ENCODE measurements at places on chromosomes 12 and 14. TPM values are rescaled to one million over a fixed set of nuclear protein-coding genes. Genes with fewer than 3 reads are reported as not detected.
A peak's percentile ranks its signal among the peaks of the same experiment; 100 is the strongest.

The INSM2 gene
- not detected for total RNA-seq

The ADGRD1 gene
- total RNA-seq: 12.4 TPM

GRCh38 chr12:91511795-91512420, 329.3 kb upstream of the DCN start:
- no peak overlapping the region for H3K27ac ChIP-seq
- no peaks in the 10 kb centered on the region for H3K4me1 ChIP-seq
- DNase-seq: no peak
- H3K27me3 ChIP-seq: no peaks in the 10 kb centered on the region
- H3K4me3 ChIP-seq: no peak overlapping the region

The EEF1AKMT3 gene
- 10.1 TPM for total RNA-seq

The CEBPE gene
- total RNA-seq: not detected

- no peaks in the 10 kb centered on the region for H3K4me1 ChIP-seq
- H3K27ac ChIP-seq: no peak overlapping the region
- DNase-seq: no peak
- H3K4me3 ChIP-seq: no peak overlapping the region
- no peaks in the 10 kb centered on the region for H3K27me3 ChIP-seq
- no peaks in the 10 kb centered on the region for H3K36me3 ChIP-seq
Measured at GRCh38 chr14:36874396-36875138, 212.9 kb downstream of the PAX9 start.

- no peak overlapping the region for H3K27ac ChIP-seq
- no peaks in the 10 kb centered on the region for H3K36me3 ChIP-seq
- no peaks in the 10 kb centered on the region for H3K27me3 ChIP-seq
Measured at GRCh38 chr12:121033625-121034349, 5.3 kb downstream of the OASL start.

DNA sequence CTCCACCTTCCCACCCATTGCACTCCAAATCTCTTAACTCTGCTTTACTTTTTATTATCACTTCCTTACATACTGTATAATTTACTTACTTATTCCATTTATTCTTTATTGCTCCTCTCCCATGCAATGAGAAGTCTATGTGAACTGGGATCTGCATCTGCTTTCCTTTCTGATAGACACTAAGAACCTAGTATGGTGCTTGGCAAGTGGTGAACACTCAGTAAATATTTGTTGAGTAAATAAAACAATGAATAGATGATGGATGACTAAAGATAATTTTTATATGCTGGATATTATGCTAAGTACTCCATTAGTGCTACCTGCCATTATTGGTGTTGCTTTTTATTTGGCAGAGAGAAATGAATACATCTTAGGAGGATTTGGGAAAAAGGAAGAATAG, 151.0 kb downstream of the TPH2 start:
- no peaks in the 10 kb centered on the region for H3K4me1 ChIP-seq
- no peaks in the 10 kb centered on the region for H3K36me3 ChIP-seq
- no peak for DNase-seq
- H3K27me3 ChIP-seq: no peaks in the 10 kb centered on the region
- no peak overlapping the region for H3K4me3 ChIP-seq
- H3K27ac ChIP-seq: no peak overlapping the region

The ALDH1L2 gene
- 1.3 TPM for total RNA-seq

GRCh38 chr12:104285740-104286515, 17.6 kb upstream of the EID3 start:
- peaks cover 48% of the 10 kb centered on the region for H3K4me1 ChIP-seq
- no peaks in the 10 kb centered on the region for H3K27me3 ChIP-seq
- H3K27ac ChIP-seq: peak overlapping the region; percentile 94
- peak overlapping the region; percentile 70 for H3K4me3 ChIP-seq
- DNase-seq: no peak

DNA sequence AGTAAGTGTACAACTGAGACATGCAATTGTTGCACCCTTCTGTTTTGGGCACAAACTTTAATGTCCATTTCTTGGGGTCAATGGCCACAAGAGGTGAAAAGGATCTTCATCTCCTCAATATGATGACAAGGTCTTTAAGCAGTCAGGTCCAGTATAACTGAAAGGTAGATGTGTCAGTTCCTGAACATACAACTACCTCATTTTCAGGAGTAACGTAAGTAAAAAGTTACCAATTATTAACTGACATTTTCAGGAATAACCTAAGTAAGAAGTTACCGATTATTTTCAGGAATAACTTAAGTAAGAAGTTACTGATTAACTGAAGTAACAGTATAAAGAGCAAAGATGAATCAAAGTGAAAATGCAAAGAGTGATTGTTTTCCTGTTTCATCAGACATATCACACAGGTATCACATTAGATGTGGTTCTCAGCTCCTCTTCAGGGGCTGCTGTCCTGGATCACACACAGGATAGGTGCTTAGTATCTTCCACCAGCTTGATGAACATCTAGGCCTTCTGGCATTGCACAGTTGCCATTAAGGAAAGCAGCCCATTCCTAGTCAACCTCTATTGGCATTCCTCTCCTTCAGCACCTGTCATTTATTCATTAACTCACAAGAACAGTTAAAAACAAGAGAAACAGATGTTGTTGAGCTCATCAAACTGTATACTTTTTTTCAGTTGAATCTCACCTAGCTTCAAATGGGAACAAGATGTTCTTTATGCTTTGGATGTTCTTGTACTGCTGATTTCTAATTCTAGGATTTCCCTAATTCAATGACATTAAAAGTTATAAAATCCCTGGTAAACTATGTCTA, 200.0 kb downstream of the FOXG1 start:
- H3K36me3 ChIP-seq: no peaks in the 10 kb centered on the region
- no peak overlapping the region for H3K4me3 ChIP-seq
- no peak for DNase-seq
- no peaks in the 10 kb centered on the region for H3K4me1 ChIP-seq
- no peak overlapping the region for H3K27ac ChIP-seq

DNA sequence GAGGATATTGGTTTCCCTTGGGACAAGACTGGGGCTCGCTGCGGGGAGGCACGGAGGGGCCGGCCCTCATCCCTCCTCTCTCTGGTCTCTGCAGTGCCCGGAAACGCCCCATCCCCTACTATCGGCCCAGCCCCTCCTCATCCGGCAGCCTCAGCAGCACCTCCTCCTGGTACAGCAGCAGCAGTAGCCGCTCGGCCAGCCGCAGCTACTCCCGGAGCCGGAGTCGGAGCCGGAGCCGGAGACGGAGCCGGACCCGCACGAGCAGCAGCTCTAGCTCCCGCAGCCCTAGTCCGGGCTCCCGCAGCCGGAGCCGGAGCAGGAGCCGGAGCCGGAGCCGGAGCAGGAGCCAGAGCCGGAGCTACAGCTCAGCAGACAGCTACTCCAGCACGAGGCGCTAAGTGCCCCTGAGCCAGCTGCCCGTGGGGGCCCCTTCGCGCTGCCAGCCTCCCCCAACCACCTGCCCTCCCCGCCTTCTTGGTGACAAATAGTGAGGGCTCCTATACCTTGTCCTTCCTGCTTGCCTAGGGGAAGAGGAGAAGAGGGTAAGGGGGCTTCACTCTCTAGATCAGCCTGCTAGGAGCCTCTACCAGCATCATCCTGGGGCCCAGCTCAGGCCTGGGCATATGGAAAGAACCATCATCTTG, 22.2 kb upstream of the HSPB8 start:
- H3K4me1 ChIP-seq: peaks cover 4% of the 10 kb centered on the region
- no peak overlapping the region for H3K27ac ChIP-seq
- no peaks in the 10 kb centered on the region for H3K36me3 ChIP-seq
- DNase-seq: no peak

The HOXC13 gene
- 16.7 TPM for total RNA-seq

GRCh38 chr14:26839481-26839880, 241.6 kb upstream of the NOVA1 start:
- no peak overlapping the region for H3K27ac ChIP-seq
- no peak for DNase-seq
- H3K4me3 ChIP-seq: no peak overlapping the region
- H3K36me3 ChIP-seq: no peaks in the 10 kb centered on the region
- H3K4me1 ChIP-seq: no peaks in the 10 kb centered on the region
- no peaks in the 10 kb centered on the region for H3K27me3 ChIP-seq

GRCh38 chr14:65006261-65006721, 19.6 kb downstream of the FNTB start:
- DNase-seq: no peak
- H3K27ac ChIP-seq: no peak overlapping the region
- H3K27me3 ChIP-seq: no peaks in the 10 kb centered on the region
- H3K4me3 ChIP-seq: no peak overlapping the region
- peaks cover 3% of the 10 kb centered on the region for H3K4me1 ChIP-seq
- no peaks in the 10 kb centered on the region for H3K36me3 ChIP-seq

The TMTC1 gene
- total RNA-seq: 15.7 TPM

GRCh38 chr14:26204728-26205479, 392.9 kb downstream of the NOVA1 start:
- H3K4me3 ChIP-seq: peak overlapping the region; percentile 47
- H3K36me3 ChIP-seq: no peaks in the 10 kb centered on the region
- peaks cover 7% of the 10 kb centered on the region for H3K4me1 ChIP-seq
- H3K27ac ChIP-seq: peak overlapping the region; percentile 45
- peak; percentile 79 for DNase-seq

DNA sequence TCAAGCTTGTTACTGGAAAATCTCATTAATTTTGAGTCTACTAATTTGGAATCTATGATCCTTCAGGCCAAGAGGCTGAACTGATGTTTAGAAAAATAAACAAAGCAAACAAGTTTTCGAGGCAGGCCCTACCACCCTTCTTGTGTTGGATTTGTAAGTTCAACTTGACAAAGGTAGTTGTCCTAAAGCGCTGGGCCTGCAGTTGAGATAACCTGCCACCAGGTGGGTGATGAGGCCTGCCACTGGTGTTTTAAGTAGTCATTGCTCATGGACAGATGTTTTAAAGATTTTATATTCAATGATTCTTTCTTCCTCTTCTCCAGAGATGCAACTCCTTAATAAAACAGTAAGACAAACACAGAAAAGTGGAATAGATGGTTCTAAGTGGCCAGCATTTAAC, 19.4 kb downstream of the ACVRL1 start:
- DNase-seq: peak; percentile 73
- peaks cover 37% of the 10 kb centered on the region for H3K4me1 ChIP-seq
- no peak overlapping the region for H3K4me3 ChIP-seq
- H3K27me3 ChIP-seq: no peaks in the 10 kb centered on the region
- no peak overlapping the region for H3K27ac ChIP-seq
- H3K36me3 ChIP-seq: no peaks in the 10 kb centered on the region

DNA sequence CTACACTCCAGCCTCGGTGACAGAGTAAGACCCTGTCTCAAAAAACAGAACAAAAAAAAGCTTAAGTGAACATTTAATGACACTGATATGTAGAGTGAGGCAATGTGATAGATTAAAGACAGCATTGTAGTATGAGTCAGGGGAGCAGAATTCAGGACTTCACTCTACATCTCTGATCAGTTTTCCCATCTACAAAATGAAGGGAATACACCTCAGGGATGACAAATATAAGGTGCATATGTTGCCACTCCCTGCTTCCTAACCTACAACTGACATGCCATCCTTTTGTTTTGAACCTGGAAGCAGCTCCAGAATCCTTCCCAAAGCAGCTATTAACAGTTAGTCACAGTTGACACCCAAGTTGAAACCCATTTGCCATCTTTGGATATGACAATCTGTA, 30.9 kb upstream of the STRN3 start:
- H3K27ac ChIP-seq: no peak overlapping the region
- peaks cover 12% of the 10 kb centered on the region for H3K4me1 ChIP-seq
- H3K4me3 ChIP-seq: no peak overlapping the region
- no peaks in the 10 kb centered on the region for H3K27me3 ChIP-seq

GRCh38 chr14:90398841-90399540, 2.2 kb downstream of the CALM1 start:
- H3K27me3 ChIP-seq: no peaks in the 10 kb centered on the region
- H3K27ac ChIP-seq: peak overlapping the region; percentile 94
- peak overlapping the region; percentile 98 for H3K4me3 ChIP-seq
- H3K36me3 ChIP-seq: peaks cover 37% of the 10 kb centered on the region
- H3K4me1 ChIP-seq: peaks cover 46% of the 10 kb centered on the region

GRCh38 chr12:52151837-52152783, 39.7 kb downstream of the KRT80 start:
- H3K4me3 ChIP-seq: peak overlapping the region; percentile 47
- peak overlapping the region; percentile 99 for H3K27ac ChIP-seq
- H3K36me3 ChIP-seq: no peaks in the 10 kb centered on the region
- peaks cover 86% of the 10 kb centered on the region for H3K4me1 ChIP-seq
- DNase-seq: peak; percentile 91
- no peaks in the 10 kb centered on the region for H3K27me3 ChIP-seq

The PTCSC3 gene
- not detected for total RNA-seq

- H3K4me3 ChIP-seq: no peak overlapping the region
- H3K27ac ChIP-seq: no peak overlapping the region
- H3K4me1 ChIP-seq: no peaks in the 10 kb centered on the region
- DNase-seq: no peak
Measured at GRCh38 chr12:124734224-124734788, 129.4 kb downstream of the SCARB1 start.

- no peak overlapping the region for H3K4me3 ChIP-seq
- DNase-seq: no peak
- no peak overlapping the region for H3K27ac ChIP-seq
Measured at GRCh38 chr12:93977081-93977480, 171.3 kb upstream of the PLXNC1 start.
